ENCODE measurements at places on chromosomes 16 and 17.

DNA sequence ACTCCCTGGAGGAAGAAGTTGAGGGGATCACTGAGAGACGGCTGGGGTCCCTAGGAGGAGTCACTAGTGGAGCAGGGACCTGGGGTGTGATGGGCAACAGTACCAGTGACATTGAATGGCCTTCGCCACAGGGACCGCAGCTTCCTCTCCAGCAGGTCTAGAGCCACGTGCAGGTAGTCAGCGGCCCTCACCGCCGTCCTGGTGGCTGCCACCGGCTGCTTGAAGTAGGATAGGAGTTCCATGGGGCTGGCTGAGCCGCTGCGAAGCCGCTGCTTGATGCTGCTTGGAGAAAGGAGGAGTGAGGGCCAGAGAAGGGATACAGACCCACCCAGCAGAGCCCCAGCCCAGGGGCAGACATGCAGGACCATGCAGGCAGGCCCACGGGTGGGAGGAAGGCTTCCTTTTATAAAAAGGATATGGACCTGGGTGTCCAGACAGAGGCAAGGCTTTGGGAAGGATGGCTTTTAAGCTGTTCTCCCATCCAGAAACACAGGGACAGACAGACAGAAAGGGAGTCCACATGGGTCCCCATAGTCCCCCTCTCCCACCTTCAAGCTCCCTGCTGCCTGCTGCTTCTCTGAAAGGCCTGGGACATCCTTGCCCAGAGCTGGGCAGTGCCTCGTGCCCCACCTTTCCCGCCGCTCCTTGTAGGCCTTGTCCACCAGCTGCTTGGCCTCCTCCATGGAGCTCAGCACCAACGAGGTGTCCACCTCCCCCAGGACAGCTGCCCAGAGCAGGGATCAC is 827 bp downstream of the MPO start:
- no peak for DNase-seq

- DNase-seq = no peak
Observed at GRCh38 chr17:19457046-19457445, 46.0 kb downstream of the RNF112 start.

DNA sequence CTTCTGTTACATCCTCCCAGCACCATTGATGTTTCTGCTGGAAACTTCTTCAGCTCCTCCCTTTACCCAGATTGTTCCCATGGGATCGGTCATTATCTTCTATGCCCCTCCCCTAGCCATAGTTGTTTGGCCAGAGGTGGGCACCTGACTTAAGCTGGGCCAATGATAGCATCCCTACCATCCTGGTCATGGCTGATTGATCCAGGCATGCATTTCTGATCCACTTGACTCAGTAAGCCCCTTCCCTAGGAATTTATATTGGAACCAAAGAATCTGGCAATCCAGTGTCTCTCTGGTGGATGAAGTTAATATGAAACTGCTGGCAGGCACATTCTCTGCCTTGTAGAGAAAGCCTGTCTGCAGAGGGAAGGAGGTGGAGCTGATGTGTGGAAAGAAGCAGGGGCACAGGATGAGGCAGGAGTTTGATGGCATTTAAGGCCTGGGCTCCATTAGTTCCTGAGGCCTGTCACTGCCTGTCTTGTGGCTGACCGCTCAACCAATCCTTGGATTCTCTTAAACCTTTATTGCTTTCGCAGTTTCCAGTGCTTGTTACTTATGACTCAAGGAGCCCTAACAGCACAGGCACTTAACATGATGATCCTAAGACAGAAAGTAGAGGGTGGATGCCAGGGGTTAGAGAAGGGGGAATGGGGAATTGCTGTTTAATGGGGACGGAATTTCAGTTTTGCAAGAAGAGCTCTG is 152.4 kb downstream of the ABCC12 start:
- no peak for DNase-seq

DNA sequence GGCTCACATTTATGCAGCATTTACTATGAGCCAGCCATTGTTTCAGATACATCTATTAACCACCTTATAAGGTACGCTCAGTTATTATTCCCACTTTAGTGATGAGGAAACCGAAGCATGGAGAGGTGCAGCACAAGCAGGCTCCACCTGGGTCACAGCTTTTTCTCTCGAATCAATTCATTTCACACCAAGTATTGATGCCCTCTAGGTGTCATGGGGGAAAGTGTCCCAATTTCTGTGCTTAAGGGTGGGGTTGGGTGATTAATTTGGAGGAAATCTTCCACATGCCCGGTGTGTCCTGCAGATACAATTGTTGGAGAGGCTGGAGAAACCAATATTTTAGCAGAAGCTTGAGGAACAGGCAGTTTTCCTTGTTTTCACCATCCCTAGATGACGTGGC is 62.7 kb upstream of the DNAJA2 start:
- DNase-seq = no peak

- peak; percentile 98 for DNase-seq
Observed at GRCh38 chr17:50345432-50346312, at the start of gene XYLT2. Gene XYLT2 (plus strand): TSS chr17:50346126. CDS start chr17:50346141, 15 bp downstream.

GRCh38 chr16:9689597-9689996 is 492.6 kb downstream of the GRIN2A start:
- no peak for DNase-seq

GRCh38 chr17:82614095-82614631 is 34.1 kb downstream of the WDR45B start:
- no peak for DNase-seq

DNA sequence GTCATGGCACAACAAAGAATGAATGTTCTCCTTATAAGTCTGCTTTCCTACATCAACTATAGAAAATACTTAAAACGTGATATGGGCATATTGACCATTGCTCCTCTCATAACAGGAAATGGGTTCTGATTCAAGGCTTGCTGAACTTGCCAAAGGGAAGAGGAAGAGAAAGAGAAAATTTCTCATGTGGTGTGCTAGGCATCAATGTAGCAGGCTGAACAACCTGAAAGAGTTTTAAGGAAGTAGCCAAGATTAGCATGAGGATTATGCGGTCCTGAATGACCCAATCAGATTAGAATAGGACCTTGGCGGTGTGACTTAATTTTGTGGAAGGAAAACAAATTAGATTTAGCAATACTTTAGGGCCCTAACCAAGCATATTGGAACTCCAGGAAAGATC is 617.7 kb upstream of the CDH11 start:
- no peak for DNase-seq

GRCh38 chr17:15444805-15445204 is 22.6 kb downstream of the CDRT4 start:
- no peak for DNase-seq

GRCh38 chr17:47622180-47622549 is 27.6 kb upstream of the KPNB1 start:
- DNase-seq = no peak

GRCh38 chr16:3304370-3304769 is 860 bp downstream of the TIGD7 start:
- no peak for DNase-seq

GRCh38 chr16:31108794-31109558 is 790 bp downstream of the BCKDK start:
- no peak for DNase-seq

DNA sequence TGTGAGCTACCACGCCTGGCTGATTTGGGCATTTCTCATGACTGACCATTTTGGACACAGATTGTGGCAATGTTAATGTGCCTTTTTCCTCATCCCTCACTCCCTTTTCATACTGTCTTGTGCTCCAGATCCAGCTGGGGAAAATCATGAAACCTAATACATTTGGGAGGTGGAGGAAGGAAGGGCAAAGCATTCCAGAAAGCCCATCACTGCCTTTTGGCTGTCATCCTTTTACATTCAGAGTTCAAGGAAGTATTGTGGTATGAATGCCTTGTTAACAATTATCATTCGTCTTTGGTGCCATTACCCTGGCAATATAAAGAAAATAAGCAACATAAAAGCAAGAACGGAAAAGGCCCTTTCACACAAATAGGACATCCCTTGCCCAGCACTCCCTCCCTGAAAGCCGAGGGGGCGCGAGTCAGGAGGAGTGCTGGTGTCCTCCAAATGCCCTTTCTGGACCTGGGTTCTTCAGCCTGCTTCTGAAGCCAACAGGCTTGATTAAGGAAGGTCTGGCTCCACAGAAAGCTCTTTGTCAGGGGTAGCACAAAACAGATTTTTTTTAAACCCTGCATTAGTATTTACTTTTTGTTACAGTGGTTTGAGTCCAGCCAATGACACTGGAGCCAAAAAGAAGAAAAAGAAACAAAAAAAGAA is 20.1 kb downstream of the NMT1 start:
- DNase-seq = no peak

DNA sequence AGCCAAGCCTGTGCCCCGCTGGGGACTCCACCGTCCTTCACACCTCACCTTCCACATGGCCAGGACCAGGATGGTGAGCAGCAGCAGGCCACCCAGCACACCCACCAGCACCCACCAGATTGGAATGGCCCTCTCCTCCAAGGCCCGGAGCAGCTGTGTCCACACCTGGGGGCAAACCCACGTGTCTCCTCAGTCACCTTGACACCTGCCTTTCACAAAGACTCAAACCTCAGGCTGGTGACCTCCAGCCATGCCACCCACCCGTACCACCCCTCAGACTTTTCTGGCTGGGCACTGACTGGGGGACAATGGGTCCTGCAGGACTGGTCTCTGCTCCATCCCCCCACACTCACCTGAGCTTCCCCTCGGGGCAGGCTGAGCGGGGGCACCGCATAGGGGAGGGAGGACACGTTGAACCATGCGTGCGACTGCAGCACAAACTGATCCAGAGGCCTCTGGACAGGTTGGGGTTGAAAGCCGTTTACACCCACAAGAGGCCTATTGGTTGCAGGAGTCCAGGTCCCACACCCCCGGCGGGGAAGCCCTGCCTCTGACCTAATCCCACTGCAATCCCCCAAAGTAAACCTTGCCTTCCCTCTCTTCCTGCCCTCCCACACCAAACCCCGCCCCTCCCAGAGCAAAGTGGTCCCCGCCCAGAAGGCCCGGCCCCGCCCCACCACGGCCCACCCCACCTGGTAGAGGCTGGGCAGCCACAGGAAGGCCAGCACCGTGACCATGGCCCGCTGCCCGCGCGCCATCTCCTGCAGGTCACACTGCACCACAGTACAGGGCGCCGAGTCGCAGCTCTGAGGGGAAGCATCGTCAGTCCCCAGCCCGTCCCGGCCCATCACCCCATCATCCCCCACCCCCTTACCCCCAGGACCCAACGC is 10.9 kb upstream of the FAM171A2 start:
- no peak for DNase-seq

GRCh38 chr17:2487306-2487705 is 24.4 kb downstream of the METTL16 start:
- DNase-seq = no peak

DNA sequence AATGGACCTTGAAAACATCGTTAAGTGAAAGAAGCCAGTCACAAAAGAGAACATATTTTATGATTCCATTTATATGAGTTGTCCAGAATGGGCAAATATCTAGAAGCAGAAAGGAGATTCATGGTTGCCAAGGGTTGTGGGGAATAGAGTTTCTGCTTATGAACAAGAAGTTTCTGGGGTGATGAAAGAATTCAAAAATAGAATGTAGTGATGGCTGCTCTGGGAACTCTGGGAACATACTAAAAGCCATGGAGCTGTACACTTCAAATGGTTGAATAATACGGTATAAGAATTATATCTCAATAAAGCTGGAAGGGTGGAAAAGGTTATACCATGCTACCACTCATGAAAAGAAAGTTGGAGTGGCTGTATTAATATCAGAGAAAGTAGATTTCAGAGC is 18.5 kb downstream of the AKTIP start:
- no peak for DNase-seq

- DNase-seq = no peak
Observed at GRCh38 chr16:30925632-30925987, 2.2 kb downstream of the FBXL19 start.

- no peak for DNase-seq
Observed at GRCh38 chr16:75446416-75446815, 13.1 kb upstream of the CFDP1 start.

- no peak for DNase-seq
Observed at GRCh38 chr16:4611337-4612021, 3.2 kb downstream of the UBALD1 start.

DNA sequence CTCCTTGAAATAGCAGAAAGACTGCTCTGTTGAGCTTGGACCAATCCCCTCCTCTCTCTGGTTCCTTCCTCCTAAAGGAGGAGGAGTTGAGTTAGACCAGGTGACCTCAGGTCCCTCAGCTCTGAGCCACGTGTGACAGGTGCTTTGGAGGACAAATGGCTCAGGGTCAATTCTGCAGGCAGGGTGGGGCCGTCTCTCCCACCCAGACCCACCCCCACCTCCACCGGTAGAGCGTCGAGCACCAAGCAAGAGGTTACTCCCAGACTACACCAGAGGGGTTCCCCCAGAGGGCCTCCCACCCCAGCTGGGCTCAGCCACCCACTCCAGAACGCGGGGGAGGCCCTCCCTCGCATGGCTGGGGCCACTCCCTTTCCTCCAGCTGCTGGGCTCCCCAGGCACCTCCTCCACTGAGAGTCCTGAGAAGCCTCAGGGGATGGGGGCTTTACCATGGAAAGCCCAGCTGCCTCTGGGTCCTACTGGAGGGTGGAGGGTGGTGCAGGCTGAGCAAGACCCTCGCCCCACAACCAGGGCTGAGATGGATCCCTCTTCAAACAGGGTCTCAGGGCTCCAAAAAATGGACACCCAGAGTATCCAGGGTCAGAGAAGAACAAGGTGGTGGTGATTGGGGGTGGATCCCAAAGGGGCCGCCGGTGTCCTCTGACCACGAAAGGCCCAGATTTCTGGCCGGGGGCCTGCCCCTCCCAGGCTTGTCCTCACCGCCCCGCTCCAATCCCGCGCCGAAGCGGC is 7.6 kb downstream of the MYO1C start:
- DNase-seq = no peak

DNA sequence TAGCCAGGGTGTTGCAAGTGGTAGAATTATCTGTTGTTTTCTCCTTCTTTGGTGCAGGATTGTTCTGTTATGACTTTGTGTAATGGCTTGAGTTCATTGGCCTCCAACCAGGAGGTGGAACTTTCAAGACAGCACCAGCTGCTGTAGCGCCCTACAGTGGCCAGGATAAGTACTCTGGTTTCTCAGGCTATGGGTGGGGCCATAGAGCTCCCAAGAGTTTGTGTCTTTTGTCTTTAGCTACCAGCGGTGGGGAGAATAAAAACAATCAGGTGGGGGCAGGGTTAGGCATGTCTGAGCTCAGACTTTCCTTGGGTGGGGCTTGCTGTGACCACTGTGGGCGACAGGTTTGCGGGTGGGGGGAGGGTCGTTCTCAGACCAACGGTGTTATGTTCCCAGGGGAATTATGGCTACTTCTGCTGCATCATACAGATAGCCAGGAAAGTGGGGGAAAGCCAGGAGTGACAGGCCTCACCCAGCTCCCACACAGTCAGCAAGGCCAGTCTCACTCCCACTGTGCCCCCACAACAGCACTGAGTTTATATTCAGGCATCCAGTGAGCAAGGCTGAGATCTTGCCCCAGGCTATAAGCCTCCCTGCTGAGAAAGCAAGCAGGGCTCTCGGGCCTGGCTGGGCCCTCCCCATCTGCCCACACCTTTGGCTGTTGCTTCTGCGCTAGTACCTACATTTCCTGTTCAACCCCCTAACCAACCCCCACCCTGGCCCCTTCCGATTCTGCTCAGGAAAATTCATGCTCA is 15.4 kb downstream of the ABCA10 start:
- DNase-seq = no peak
